ENCODE measurements at places on chromosomes 1 and 21. TPM values are rescaled to one million over a fixed set of nuclear protein-coding genes. Genes with fewer than 3 reads are reported as not detected.

Gene C4BPB
- total RNA-seq: 1.5 TPM

Gene CRP
- total RNA-seq: not detected

Gene FAM110D
- total RNA-seq: 3.6 TPM

Gene CRYBG2
- 48.9 TPM for total RNA-seq

Gene TRIM46
- total RNA-seq: 0.80 TPM

Gene LHX4
- total RNA-seq: 1.2 TPM

Gene PBX1
- total RNA-seq: 14.4 TPM

Gene SRRM1
- 73.0 TPM for total RNA-seq

Gene RUNX3
- 13.0 TPM for total RNA-seq

Gene OR10Z1
- total RNA-seq: not detected

Gene TAF5L
- 15.2 TPM for total RNA-seq

Gene IL20
- total RNA-seq: 1.4 TPM
